NCI-H524 treated with DMSO at 0.1 percent for 48 hours (cell line): ENCODE measurements at places on chromosomes 1 and 21.
A peak's percentile ranks its signal among the peaks of the same experiment; 100 is the strongest.

DNA sequence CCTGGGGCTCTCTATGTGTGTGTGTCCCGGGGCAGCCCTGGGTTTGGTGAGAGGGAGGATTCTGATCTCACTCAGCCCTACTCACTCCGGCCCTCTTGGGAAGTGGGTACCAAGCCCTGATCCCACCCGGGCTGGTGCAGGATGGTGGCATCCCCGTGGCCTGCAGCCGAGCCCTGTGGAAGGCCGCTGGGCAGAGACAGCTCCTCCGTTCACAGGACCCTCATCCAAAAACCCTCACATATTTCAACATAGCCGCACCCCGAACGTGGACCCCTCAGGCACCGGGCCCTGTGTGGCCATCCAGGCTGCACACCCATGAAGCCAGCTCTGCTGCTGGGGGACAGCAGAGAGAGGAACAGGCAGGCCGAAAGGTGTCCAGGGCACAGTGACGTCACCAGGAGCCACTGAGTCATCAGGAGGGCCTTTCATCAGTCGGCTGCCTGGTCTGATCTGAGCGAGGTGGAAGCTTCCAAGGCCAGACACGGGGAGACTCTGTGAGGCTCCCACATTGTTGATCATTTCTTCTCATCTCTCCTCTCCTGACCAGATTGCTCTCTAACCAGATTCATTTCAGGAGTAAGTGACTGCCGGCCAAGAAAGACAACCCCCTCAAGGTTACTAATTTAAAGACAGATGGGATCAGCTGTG, 16.2 kb upstream of the GPR157 start:
- no peak for DNase-seq

DNA sequence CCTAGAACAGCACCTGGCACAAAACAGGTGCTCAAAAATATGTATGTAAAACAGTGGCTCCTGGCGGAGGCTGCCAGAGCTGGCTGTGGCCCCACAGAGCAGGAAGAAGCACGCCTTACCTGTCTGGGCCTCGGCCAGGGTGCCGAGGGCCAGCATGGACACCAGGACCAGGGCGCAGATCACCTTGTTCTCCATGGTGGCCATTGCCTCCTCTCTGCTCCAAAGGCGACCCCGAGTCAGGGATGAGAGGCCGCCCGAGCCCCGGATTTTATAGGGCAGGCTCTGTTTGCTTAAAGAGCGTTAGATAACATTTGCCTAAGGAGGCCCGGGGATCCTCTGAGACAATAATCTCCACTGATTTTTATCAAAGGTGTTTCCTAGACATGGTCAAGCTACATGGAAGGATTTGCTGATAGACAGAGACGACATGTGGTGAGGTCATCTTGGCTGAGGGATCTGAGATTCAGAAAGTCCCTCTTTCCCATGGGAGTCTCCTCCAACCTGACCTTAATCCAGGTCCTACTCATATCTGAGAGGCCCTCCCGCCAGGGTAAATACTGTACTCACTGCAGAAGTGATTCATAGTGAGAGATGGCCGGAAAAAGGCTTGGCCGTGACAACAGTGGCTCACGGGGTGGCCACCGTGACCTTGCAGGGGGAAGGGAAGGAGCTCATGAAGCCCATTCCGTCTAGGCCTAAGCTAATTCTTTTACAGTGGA, at the start of gene TFF1:
Gene TFF1, minus strand, starts transcription at position 244 of the 719 bp plus-strand sequence. Its CDS starts 40 bp downstream, at position 204.
- no peak for DNase-seq

DNA sequence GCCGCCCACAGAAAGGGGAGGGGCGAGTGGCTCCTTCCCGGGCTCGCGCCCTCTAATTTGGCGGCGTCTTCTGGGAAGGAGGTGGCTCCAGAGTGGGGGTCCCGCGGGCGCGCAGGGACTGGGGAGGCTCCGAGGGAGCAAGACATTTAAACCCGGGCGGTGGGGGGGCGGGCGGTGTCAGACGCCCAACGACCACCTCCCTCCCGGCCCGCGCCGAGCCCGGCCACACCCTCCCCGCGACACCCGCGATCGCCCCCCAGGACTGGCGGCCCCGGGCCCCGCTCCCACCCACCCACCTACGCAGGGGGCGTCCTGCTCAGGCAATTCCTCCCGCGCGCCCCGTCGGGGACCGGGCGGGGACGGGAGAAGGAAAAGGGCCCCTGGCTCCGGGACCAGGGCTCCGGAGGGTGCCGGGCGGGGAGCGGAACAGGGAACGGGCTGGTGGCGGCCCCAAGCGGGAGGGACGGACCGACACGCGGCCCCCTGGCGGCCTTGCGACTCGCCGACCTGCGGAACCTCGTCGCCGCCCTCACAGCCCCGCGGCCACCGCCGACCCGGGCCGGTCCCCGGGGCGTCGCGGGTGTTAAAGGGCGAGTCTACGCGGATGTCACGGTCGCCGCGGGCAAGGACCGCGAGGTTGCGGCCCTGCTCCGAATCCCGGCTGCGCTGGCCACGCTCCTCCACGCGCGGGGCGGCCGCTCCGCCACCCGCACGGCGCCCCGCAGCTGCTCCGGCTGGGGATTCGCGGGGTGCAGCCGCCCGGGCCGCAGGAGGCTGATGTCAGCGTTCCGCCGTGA, 94.0 kb upstream of the FMN2 start:
- no peak for DNase-seq

DNA sequence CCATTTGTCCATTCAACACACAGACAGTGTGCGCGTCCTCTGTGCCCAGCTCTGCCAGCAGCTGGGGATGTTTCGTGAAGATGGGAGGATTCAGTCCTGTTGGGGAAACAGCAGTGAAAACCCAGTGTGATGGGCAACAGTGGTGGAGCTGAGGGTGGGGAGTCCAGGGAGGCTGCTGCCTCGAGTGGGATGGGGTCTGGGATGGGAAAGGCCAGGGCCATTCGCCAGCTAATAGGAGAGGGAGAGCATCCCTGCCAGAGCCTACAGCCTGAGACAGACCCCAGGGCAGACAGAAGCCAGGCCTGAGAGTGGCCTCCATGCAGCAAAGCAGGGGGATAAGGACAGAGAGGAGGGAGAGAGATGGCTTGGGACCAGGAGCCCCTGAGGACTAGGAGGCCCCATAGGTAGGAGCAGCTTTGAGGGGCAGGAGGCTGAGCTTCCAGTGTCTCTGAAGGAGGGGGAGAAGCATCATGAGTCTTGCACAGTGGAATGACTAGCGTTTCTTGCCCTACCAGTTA, 252.6 kb downstream of the NPHP4 start:
- no peak for DNase-seq

- DNase-seq, result no peak
Measured at GRCh38 chr1:220894025-220894923, 15.0 kb downstream of the HLX start.

DNA sequence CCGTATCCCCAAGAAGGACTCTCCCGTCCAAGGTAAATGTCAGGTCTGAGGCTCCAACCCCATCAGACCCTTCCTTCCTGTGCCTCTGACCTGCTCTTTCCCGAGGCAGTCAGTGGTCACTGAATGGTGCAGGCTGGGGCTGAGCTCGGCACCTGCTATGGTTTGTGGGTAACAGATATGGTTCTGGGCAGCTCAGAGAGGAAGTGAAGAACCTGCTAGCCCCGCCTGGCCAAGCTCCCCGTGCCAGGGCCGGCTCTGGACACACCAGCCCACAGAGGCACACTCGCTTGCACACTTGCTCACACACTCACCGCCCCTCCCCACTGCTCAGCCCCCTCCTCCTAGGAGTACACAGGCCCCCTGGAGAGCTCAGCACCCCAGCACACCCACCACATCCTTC, 16.4 kb downstream of the NCMAP start:
- DNase-seq, result no peak

DNA sequence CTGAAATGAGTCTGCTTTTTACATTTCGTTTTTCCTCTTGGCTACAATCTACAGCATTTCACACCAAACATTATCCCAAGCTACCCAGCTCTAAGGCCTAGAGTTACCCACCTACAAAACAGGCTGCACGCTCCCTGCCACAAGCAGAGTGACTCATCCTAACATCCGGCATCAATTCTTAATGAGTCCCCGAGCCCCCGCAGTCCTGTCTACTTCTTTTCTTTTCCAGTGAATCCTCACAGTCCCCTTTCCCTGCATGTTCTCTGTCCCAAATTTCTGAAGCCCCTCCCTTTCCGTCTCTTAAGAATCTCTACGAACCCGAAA, 650 bp downstream of the PCNX2 start:
- DNase-seq, result no peak

DNA sequence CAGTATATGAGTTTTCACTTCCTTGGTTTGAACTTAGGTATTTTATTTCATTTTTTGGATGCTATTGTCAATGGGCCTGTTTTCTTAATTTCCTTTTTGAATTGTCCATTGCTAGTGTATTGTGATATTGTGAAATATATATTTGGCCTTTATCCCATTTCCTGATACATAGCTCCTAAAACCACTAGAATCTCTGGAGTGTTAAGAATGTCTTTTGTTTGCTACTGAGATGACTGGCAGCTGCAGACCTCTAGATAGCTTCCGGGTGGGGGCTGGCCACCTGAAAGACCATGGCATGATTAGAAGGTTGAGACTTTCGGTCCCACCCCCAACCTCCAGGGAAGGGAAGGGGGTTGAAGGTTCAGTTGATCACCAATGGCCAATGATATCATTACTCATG, 245.4 kb downstream of the KCNJ6 start:
- DNase-seq, result no peak

DNA sequence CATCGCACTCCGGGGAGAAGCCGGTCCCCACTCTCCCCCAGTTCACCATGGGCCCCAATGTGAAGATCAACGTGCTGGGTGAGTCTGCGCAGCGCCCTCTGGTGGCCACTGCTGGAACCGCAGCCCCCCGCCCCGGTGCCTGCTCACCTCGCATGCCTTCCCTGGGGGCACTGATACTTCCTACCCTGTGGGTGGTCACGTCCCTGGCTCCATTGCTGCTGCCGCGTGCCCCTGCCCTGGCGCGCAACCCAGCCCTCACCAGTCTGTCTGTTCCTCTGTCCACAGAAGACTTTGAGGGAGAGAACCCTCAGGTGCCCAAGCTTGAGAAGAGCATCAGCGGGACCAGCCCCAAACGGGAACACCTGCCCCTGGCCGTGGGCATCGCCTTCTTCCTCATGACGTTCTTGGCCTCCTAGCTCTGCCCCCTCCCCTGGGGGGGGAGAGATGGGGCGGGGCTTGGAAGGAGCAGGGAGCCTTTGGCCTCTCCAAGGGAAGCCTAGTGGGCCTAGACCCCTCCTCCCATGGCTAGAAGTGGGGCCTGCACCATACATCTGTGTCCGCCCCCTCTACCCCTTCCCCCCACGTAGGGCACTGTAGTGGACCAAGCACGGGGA, 7.6 kb downstream of the EFNA3 start:
- DNase-seq, result no peak

GRCh38 chr1:196649990-196650389, 1.9 kb upstream of the CFH start:
- no peak for DNase-seq

- DNase-seq, result no peak
Measured at GRCh38 chr21:44658541-44658910, 794 bp downstream of the KRTAP12-3 start.

GRCh38 chr21:20187028-20187427, 811.2 kb upstream of the NCAM2 start:
- no peak for DNase-seq

DNA sequence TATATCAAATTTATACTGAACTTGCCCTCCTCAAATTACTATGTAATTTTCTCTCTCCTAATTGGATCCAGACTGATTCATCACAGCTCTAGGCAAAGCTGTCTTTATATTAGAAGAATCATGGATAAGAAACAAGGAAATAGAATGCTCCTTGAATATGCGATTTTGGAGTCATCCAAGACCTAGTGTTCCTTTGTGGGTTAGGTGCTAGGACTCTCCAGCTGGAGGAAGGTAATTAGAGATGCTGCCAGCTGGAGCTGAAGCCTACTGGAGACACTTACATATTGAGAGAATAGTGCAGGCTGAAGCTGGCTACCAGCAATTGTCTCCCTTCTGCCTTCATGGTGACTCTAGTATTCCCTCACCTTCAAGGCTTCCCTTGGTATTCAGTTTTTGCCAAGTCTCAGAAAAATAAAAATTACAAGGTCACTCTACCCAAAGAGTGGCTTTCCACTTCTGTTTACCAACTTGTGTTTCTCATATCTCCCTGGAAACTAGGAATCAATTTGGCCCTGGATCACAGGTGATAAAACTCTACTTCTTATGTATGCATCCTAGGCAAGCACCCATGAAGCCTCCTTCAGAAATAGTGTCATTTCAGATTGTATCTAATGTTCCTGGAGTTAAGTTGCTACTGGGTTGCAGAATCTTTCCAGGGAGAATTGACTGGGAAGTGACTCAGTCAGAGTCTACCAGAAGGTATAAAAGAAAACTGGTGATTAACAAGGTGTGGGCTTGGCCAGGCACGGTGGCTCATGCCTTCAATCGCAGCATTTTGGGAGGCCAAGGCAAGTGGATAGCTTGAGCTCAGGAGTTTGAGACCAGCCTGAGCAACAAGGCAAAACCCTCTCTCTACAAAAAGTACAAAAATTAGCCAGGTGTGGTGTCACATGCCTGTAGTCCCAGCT, 24.4 kb upstream of the DOCK7 start:
- DNase-seq, result peak; percentile 12

DNA sequence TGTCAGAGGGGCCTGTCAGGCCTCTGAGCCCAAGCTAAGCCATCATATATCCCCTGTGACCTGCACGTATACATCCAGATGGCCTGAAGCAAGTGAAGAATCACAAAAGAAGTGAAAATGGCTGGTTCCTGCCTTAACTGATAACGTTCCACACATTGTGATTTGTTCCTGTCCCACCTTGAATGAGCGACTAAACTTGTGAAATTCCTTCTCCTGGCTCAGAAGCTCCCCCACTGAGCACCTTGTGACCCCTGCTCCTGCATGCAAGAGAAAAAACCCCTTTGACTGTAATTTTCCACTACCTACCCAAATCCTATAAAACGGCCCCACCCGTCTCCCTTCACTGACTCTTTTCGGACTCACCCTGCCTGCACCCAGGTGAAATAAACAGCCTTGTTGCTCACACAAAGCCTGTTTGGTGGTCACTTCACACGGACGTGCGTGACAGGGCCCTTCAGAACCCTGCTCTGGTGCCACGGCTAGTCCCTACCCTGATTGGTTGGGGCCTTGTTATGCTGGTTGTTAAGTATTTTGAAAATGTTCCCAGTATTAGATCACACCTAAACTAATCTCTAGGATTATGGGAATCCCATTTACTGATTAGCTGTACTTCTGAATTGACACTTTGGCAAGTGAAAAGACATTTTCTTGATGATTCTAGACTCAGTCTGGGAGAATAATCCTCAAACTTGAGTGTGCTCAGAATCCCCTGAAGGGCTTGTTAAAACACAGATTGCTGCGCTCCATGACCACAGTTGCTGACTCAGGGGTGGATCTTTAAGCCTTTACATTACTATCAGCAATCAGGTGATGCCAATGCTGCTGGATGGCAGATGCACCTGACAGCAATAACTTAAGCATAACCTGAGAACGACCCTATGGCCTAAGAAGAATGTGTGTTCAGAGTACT, 28.8 kb upstream of the SPATA6 start:
- DNase-seq, result peak; percentile 16

DNA sequence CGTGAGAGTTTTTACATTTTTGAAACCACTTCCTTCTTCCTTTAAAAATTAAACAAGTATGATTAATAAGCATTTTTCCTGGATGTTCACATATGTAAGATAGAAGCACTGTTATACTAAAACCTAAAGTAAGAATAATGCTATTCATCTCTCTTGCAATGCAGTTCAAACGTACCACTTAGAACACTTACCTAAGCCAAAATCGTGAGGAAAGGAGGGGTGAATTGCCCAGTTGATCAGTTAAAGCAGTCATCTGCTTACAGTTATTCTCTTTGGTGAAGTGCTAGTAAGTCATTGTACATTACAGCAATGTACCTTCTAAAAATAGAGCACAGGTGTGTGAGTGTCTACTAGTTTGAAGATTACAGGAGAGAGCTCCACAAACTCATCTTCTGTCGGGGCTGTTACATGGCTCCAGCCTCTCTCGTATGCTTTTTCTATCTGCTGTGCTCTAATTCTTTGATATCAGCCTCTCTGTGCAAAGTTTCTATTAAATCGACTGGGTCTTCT, 3.4 kb downstream of the NCAM2 start:
- no peak for DNase-seq

GRCh38 chr1:114585231-114585630, 3.8 kb upstream of the BCAS2 start:
- DNase-seq, result no peak
